Spleen (tissue), 13 donors: ENCODE measurements at places on chromosomes 3 and 15. TPM values are rescaled to one million over a fixed set of nuclear protein-coding genes. Genes with fewer than 3 reads are reported as not detected.

The SNTN gene
- not detected for total RNA-seq

The C3orf52 gene
- 0.79 TPM for total RNA-seq

DNA sequence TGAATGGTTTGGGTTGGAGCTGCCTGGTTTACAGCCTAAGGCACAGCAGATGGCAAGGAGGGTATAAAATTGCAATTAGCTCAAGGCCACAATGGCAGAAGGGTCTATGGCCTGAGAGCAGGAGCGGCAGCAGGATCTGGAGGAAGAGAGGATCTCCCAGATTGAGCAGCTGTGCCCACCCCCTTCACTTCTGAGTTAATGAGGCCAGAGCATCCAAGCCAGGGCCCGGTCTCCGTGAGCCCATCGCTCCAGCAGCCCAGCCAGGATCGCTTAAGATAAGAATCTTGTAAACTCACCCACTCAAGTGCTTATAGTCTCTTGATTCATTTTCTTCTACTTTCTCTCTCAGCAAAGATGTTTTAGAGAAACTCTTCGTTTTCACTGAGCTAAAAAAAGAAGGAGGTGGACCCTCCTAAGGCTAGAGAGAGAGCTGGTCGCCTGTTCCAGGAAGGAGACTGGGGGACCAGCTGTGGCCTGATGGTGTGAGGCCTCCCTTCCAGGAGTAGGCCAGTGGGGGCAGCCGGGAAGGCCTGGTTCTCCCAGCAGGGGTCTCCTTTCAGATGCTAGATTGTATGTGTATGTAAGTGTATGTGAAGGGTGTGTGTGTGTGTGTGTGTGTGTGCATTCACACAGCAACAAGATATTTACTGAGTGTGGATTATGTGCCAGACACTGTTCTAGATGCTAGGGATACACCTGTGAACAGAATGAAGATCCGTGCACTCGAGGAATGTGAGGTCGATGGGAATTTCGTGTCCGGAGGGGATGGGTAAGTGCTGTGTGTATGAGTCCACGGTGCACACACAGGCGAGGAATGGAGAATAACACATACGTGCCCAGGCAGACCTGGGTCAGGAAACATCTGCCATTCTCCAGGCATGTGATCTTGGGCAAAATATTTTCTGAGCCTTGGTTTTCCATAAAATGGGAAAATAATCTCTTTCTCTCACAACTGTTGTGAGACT lies 18.6 kb downstream of the MAGEF1 start:
- DNase-seq = no peak

DNA sequence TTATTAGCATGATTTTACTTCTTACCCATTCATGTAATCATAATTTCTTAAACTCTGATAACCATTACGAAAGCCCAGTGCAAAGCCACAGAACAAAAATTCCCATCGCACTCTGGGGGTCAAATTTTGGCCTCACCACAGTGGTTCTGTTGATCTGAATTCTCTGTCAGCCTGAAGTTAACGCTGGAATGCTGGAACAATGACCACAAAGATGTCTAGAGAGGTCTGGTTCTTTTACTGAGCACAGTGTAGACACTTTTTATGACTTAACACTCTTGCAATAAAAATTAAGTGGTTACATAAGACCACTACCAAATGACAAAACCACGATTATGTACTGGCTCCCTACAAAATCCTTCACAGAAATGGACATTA lies 94.7 kb downstream of the PDZRN3 start:
- no peak for DNase-seq
